Fibroblast of skin of left biceps (primary cell): ENCODE measurements at places on chromosomes 1 and 21.
A peak's percentile ranks its signal among the peaks of the same experiment; 100 is the strongest.

GRCh38 chr1:187654635-187655034 is 825.9 kb downstream of the PLA2G4A start:
- no peak for DNase-seq

GRCh38 chr1:54297596-54298283 is 97.8 kb downstream of the MRPL37 start:
- peak; percentile 24 for DNase-seq

- DNase-seq, result no peak
Observed at GRCh38 chr1:244254467-244254866, 197.2 kb downstream of the ADSS2 start.

DNA sequence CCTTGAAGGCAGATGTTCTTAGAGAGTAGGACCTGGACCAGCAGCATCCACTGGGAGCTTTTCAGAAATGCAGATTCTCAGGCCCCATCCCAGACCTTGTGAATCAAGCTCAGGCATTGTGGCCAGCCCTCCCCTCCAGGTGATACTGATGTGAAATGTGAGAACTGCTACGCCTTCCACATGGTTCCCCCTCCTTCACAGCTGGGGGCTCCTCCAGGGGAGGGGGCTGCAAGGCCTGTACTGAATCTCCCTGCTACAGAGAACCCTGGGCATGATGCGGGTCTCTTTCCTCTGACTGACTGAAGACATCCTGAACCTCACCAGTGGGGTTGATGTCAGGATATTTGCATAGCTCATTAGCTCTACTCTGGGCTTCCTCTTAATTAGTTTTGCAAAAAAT is 141.8 kb upstream of the CSF3R start:
- DNase-seq, result no peak

GRCh38 chr1:169129109-169129784 is 22.8 kb downstream of the ATP1B1 start:
- no peak for DNase-seq

- no peak for DNase-seq
Observed at GRCh38 chr1:159083013-159083412, 6.4 kb upstream of the AIM2 start.

DNA sequence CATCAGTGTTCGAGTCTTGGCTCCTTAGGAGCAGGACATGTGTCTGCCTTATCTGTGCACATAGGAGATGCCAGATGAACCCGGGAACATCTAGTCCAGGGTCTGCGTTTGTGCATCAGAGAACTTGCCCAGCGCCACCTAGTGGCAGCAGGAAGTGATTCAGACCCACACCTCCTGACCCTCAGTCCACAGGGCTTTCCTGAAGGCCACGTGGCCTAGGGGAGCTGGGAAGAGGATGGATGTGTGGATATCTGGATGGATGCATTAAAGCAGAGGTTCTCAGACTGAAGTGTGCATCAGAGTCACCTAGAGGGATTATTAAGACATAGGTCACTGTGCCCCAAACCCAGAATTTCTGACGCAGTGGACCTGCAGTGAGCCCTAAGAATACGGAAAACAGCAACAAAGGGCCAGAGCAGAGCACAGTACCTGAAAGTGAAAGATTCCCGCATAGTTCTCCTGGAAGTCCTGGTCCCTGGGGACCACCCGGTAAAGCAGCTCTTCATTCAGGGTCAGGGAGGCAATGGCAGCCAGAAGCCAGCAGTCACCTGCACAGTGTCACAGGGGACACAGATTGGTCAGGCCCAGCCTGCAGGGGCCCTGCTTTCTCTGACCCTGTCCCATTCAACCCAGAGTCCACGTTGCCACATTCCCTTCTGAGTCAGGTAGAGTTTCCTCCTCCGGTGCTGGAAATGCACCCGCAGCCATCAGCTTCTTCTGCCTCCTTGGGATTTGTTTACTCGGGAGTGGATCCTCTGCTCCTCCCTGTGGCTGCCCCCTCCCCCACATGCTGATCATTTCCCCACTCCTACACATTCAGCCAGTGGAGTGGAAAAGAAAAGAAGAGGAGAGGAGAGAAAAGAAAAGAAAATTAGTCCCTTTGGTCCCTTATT is 37.0 kb downstream of the CAPN8 start:
- DNase-seq, result no peak

DNA sequence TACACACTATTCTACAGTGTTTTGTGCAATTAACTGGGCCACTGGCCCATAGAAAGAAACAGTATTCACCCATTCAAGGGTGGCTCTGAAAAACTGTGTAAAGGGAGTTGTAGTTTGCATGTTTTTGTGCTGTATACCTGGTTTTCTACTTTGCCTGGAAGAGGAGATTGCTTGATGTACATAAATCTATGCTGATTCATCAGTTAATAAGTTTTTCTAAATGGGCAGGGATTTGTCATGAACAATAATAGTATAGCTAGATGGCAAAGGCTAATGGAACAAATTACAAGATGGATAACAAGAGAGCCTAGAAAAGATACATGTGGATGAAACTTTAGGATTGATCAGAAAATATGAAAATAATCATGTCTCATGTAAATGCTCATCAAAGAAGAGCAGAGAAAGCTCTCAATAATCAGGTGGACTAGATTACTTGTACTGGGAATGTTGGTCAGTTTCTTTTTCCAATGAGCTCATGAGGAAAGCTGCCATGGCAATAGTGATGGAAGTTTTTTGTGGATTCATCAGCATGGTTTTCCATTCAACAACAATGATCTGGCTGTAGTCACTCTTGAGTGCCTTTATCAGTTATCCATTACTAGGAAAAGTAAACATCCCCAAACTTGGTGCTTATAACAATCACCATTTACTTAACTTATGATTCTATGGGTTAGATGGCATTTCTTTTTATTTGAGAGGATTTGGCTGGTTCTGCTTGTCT is 602.8 kb downstream of the BRINP3 start:
- no peak for DNase-seq

DNA sequence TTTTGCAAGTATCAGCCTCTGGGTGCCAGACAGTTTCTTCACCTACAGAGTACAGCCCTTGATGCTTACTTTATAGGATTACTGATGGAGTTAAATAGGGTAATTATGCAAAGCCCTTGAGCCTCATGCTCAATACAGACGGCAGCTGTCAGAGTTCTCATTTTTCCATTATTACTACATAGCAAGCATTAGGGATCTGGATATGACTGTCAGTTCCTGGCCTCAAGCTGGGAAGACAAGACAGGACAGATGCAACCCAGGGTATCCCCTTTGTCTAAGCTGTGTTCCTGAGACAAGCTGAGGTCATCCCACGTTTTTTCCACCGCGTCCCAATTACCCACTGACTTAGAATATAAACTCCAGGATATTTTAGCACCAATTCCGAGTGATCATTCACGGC is 94.4 kb downstream of the SLC35F3 start:
- DNase-seq, result no peak

- no peak for DNase-seq
Observed at GRCh38 chr1:30708361-30708728, 15.0 kb downstream of the MATN1 start.
